Stimulated activated CD4-positive, alpha-beta T cell treated with anti-CD3 and anti-CD28 coated beads, TNF-alpha, amount 100 ng/mL, for 1 hour (primary cell): ENCODE measurements at places on chromosomes 16 and 17.

DNA sequence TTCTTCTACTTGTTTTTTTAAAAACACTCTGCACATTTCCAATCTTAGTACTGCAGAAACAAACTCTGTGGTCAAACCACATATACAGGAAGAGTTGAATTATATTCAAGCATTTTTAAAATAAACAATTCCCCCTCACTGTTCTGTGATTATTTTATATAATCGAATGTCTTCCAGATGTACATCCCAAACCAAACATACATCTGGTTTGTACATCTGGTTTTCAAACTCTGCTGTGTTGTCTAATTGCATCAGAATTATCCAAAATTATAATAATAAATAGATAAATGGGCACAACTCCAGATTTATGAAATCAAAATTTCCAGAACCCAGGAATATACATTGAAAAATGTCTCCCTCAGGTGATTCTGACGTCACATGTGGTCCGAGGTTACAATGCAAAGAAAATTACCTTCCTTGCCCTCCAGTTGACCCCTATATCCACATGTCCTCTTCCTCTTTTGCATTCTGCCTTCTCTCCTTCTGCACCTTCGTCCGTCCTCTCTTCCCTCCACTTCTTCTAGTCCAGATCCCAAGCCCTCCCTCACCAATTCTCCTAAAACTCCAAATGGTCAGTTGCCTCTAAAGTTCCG is 13.3 kb upstream of the CCDC144A start:
- DNase-seq: no peak

- no peak for DNase-seq
These were observed 148.7 kb upstream of the HS3ST2 start for GRCh38 chr16:22665048-22665797.

GRCh38 chr17:63966646-63967264 is 6.0 kb downstream of the SCN4A start:
- no peak for DNase-seq

DNA sequence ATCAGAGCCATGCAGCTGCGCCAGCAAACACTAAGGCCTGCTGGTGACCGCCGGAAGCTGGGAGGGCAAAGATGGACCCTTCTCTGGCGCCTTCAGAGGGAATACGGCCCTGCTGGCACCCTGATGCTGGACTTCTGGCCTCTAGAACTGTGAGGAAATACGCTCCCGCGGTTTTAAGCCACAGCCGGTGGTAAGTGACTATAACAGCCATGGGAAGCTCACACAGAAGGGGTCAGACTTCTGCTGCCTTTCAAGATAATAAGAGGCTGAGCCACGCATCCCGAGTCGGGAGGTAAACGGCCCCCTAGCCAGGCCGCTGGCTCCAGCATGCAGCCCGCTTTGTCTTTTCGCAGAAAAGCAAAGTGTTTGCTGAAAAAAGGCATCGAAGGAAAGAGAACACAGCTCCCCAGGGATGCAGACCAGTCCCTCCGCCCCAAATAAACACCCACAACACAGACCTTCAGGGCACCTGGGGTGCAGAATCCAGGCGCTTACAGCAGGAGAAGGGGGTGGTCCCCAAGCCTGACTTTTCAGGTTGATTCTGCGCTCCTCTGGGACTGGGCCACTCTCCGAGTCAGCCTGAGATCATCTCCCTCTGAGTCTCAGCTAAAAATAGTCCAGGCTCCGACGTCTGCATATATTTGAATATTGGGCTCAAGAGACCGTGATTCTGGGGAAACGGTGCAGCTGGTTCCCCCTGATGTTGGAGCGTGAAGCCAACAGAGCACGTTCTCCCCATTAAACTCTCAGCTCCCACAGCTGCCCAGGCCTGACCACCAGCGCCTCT is 89.7 kb downstream of the MGAT5B start:
- no peak for DNase-seq

GRCh38 chr17:48910370-48910769 is 2.2 kb downstream of the UBE2Z start:
- DNase-seq: no peak

DNA sequence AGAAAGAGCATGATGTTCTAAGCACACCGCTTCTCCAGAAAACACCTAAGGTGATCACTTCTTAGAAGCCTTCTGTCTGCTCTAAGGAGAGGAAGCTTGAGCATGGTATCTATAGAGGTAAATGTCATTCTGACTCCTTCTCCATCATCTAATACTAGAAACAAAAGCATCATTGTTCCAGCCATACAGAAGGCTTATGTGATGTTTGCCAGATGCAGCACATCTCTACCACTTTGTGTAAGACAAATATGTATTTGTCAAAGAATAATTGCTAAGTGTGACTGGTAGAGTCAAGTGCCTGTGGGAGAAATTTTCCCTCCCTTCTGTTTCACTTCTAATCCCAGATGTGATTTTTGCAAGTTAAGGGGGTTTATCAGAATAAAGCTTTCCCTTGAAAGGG is 217.1 kb downstream of the HS3ST3A1 start:
- no peak for DNase-seq

DNA sequence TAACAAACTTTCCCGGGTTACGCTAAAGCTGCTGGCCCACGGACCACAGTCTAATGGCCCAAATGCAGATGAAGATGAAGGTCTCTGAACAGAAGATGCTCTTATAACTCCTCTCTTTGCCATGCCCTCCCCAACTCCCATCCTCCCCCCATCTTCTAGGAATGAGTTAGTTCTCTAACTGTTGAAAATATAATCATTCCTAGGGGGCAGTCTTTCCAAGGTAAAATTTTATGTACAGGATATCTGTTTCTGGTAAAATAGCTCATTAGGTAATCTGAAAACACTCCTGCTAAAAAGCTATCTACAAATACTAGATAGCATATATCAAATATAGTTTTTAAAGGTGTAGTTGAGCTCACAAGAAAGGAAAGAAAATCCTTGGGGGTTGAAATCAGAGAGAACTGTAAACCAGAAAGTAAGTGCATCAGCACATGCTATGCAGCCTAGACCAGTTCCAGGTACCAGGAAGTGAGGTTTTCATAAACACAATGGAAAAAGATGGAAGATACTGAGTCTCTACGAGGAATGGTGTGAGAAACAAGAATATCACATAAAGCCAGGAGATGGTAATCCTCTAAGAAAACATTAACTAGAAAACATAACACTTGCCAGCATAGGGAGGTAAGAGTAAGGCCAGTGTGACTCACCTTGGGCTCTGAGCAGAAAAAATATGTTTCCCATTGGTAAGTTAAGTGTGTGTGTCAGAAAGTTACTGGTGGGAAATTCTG is 38.1 kb downstream of the CMC2 start:
- no peak for DNase-seq

GRCh38 chr16:56869513-56870275 is 4.7 kb downstream of the SLC12A3 start:
- DNase-seq: no peak

DNA sequence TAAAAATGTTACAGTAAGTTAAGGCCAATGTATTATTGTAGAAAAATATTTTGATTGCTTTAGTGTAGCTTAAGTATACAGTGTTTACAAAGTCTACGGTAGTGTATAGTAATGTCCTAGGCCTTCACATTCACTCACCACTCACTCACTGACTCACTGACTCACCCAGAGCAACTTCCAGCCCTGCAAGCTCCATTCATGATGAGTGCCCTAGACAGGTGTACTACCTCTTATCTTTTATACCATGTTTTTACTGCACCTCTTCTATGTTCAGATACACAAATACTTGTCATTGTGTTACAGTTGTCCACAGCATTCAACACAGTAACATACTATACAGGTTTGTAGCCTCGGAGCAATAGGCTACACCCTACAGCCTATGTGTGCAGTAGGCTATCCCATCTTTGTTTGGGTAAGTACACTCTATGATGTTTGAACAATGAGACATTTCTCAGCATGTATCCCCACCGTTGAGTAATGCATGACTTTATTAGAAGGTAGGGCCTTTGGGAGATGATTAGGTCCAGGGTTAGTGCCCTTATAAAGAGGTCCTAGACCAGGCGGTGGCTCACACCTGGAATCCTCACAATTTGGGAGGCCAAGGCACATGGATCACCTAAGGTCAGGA is 117.8 kb downstream of the SLC39A11 start:
- DNase-seq: no peak

- DNase-seq: no peak
These were observed 14.2 kb downstream of the KCNJ2 start for GRCh38 chr17:70183508-70183907.

- DNase-seq: no peak
These were observed 31.3 kb upstream of the MLKL start for GRCh38 chr16:74731853-74732477.

DNA sequence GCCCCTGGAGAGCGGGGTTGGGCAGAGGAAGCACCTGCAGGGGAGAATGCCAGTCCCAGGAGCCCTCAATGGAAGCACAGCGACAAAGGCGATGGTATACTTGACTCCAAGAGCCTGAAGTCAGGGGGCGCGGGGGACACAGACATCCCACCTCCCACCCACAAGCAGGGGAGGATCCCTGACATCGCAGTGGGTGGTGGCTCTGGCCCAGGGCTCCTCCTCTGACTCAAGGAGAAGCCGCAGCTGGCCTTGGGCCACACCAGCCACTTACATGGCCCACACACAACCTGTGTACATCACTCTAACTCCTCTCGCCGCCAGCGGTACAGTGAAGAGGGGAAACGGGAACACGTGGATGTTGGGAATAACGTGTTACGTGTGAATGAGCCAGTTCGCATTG is 44.3 kb downstream of the FZD2 start:
- DNase-seq: no peak

DNA sequence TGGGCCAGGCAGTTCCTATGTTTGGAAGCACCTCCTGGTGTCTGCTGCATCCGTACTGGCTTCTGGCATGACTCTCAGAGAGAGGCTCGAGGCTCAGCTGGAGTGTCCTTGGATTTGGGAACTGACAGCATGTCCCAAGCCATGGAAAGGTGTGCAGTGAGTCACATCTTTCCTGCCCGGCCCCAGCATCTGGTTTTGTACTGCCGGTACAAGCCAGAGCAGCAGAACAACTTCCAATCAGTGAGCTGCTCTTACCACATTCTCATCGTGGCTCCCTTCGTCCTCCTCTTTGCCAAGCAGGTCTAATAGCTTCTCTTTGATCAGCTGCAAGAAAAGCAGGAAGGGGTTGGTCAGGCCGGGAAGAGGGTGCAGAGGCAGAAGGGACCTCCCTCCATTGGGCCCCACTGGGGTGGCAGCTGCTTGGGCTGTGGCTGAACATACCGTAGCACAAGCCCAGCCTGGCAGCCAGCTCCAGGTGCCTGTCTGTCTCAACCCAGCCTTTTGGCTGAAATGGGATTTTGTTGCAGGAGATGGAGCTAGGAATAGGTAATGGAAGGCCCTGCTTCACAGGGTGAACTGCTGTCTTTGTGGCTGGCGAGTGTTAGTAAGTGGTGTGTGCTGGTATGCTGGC is 24.2 kb downstream of the SPACA3 start:
- no peak for DNase-seq

DNA sequence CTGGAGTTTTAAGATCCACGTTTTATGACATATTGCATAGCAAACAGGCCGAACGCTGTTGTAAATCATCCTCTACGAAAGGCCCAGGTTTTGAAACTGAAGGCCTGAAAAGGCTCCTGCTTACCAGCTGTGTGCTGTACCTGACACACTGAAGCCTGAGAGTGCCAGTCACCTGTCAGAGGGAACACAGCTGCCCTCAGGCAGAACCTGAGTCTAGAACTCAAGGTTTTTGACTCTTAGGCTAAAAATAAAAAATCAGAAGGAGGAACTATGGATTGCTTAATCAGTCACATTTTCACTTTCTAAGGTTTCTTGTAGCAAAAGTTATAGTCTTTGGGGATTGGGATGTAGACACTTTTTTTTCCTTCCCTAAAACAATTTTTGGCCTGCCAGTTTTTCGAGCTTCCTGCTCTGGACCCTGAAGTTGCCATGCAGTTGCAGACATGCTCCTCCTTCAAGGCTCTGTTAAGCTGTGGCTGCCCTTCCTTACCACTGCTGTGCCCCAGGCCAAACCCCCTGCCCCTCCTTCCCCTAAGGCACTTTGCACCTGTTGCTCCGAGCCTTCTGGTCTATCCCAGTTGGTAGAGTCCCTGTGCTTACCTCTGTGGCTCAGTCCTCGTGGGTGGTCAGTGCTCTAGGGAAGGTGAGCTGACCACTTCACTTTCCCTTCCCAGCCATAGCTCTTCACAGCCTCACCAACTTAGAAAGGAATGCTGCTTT is 56.6 kb downstream of the TENT4B start:
- DNase-seq: no peak

DNA sequence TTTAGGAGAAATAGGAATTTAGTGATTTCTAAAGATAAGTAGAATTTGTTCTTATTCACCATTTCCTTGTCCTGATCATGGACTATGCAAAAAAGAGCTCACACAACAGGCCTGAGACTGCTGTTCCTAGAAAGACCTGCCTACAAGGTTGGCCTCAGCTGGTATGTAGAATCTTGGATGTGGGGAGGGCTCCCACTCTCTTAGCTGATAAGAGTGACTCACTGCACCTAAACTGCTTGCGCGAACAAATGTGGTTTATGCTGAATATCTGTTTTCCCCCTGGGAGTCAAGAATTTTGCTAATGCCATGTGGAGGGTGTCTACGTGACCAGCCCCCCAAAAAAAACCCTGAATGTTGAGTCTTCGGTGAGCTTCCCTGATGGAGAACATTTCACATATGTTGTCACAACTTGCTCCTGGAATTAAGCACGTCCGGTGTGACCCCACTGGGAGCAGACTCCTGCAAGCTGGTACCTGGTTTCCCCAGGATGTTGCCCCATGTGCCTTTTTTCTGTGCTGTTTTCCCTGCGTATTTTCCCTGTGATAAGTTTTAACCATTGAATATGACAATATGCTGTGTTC is 68.8 kb upstream of the HSBP1 start:
- no peak for DNase-seq

DNA sequence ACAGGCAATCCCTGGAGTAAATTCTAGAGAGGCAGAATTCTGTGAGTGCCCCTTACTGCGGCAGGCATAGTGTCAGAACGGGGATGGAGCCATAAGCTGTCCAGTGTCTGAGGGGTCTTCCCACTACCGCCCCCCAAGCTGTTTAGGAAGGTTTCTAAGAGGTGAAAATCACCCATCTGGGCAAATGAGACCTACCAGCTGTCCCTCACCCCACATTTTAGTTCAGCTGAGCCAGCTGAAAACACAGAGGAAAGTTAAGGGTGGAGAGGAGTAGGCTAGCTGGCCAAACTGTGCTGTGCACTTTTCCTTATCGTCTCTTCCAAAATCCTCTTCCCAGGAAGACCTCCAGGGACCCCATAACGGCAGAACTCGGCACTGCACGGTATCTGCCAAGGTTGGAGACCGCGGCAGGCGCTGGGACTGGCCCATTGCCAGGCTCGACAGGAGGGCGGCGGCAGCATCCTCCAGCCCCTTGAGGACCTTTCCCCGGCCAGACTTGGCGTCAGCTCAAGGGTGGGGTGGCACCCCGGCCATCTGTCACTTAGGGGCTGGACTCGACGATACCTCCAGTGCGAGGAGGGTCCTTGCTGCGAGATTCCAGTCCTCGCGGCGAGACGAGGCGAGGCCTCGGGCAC is 955 bp downstream of the ACLY start:
- no peak for DNase-seq
